Neural crest cell (in vitro differentiated cells): ENCODE measurements at places on chromosomes 16 and 17.

DNA sequence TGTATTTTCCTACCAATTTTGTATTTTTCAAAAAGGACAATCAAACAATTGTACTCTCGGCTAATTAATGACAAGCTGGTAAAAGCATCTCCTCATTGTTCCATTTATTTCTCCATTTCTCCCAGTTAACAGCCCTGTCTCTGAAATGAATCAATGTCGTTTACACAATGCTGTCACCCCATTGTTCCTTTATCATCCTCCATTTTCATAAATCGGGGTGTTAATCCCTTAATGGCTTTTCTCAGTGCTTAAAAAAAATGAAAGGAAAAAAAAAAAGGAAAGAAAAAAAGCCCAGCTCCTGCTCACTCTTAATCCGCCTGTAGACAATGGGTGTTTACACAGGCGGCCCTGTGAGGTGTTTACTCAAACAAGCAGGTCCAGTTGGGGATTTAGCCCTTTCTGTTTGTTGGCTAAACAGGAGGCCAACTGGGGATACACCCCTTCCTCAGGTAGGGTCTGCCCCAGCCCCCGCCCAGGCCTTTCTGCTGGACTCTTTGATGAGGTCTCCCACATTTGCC lies 86.8 kb upstream of the SALL1 start:
- DNase-seq = no peak

GRCh38 chr16:77225182-77225581 lies 26.0 kb downstream of the SYCE1L start:
- no peak for DNase-seq

DNA sequence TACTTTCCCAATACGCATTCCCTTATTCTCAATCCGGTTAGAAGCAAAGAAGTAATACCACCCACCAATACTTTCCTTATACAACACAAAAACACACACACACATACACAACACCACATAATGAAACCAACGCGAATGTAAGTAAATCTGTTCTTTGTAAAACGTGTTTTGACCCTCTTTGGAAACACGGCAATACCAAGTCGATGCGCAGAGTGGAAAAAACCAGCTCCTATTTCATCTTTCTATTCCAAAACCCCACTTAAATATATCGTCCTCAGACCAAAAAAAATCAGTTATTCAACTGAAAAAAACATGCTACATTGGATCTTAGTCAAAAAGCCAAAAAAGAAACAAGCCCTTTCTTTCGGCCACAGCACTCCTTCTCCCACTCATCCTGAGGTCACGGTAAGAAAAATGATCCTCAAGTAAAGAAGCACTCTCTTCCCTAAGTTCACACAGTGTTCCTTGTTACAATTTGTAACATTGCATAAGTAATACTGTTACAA lies 31.0 kb upstream of the ARL4D start:
- DNase-seq = peak; percentile 21

DNA sequence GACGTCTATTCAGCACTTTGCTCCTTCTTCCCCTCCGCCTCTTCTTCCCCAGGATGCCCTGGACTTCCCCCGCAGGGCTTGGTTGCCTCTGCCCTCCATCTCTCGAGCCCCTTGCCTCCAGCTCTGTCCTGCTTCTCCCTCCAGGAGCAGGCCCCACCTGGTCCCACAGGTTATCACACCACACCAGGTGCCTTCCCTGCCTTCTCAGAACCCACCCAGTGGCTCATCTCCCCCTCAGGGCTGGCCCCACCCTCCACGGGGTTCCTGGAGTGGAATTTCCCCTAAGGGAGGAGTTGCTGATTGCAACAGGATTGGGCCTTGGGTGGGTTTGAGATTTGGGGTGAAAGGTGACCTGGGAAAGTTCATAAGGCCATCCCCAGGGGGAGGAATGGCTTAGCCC lies 49.0 kb upstream of the TAC4 start:
- no peak for DNase-seq

DNA sequence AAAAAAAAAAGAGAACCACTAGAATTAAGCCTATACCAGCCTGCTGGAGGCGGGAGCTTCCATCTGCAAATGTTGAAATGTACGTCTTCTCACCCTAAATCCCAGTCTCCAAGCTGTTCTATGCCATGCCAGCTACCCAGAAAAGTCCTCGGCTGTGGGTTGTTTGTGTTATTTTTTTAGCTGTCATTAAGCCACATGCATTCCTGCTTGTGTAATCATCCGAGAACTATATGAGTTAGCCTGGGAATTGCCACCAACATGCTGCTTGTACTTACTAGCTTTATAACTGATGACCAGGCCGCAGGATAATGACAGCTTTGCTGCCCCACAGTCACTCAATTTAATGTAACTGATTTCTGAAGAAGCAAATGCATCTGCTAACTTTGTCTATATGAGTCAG lies 313.9 kb upstream of the SALL1 start:
- DNase-seq = no peak

- peak; percentile 59 for DNase-seq
Observed at GRCh38 chr17:12789481-12790248, at the start of gene ARHGAP44. Gene ARHGAP44, plus strand, starts transcription at chr17:12789498. Its CDS starts 341 bp downstream, at chr17:12789839.

- DNase-seq = no peak
Observed at GRCh38 chr16:62709794-62710193, 673.6 kb upstream of the CDH8 start.

DNA sequence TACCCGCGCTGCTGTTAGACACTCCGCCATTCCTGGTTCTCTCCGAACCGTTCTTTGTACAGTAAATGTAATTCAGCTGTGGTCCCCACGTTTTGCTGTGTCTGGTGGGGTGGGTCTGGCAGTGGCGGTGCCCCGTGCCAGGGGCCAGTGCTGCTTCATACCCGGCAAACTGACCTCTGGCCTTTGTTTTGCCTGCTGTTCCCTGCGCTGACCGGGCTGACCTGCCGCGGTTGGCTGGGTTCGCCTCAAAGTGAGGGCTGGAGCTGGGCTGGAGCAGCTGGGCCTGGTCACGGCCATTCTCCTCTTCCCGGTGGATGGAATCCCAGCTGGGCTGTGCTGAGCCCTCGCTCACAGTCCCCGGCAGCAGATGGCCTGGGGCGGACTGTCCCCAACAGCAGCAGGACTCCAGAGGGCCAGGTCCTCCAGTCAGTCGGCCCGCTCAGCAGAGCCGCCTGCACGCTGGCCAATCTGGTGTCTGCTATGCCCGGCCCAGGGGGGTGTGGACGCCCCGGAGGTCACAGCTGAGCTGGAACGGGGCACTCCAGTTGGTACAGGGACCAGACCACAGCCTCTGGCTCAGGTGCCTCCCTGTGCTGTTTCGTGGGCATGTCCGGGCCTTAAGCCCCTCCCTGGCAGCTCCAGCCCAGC lies 1.5 kb upstream of the WFIKKN1 start:
- DNase-seq = peak; percentile 58

- DNase-seq = no peak
Observed at GRCh38 chr16:85670840-85671239, 17.9 kb downstream of the GINS2 start.

GRCh38 chr17:57603978-57604377 lies 141.1 kb downstream of the CCDC182 start:
- DNase-seq = no peak

- DNase-seq = no peak
Observed at GRCh38 chr17:69733171-69734012, 318.9 kb downstream of the MAP2K6 start.

GRCh38 chr16:61549327-61549726 lies 486.9 kb downstream of the CDH8 start:
- no peak for DNase-seq

DNA sequence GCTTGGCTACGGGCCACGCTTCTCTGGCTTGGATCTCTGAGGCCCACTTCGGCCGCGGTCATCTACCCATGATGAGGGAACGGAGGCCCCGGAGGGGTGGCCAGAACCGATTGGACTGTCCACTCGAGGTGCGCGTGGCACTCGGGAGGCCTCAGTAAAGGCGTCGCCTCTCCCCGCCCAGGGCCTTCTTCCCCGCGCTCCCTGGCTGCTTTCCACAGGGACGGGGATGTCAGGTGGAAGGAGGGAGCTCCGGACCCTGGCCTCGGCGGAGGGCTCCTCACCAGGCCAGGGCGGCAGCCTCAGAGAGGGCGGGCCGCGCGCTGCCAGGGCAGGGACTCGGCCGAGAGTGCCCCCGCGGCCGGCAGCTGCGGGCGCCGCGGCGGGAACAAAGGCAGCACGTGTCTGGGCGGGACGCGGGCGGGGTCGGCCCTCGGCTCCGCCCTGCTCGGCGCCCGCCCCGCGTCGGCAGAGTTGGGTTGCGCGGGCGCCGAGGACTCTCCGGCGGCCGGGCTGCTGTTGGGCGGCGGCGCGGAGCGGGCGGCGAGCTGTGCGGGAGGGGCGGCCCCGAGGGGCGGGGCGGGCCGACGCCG lies 587 bp upstream of the CDK5R1 start:
- DNase-seq = no peak

- DNase-seq = no peak
Observed at GRCh38 chr17:6241381-6241780, 171.2 kb downstream of the WSCD1 start.

GRCh38 chr16:27551036-27551435 lies 1.1 kb downstream of the KATNIP start:
- DNase-seq = no peak

DNA sequence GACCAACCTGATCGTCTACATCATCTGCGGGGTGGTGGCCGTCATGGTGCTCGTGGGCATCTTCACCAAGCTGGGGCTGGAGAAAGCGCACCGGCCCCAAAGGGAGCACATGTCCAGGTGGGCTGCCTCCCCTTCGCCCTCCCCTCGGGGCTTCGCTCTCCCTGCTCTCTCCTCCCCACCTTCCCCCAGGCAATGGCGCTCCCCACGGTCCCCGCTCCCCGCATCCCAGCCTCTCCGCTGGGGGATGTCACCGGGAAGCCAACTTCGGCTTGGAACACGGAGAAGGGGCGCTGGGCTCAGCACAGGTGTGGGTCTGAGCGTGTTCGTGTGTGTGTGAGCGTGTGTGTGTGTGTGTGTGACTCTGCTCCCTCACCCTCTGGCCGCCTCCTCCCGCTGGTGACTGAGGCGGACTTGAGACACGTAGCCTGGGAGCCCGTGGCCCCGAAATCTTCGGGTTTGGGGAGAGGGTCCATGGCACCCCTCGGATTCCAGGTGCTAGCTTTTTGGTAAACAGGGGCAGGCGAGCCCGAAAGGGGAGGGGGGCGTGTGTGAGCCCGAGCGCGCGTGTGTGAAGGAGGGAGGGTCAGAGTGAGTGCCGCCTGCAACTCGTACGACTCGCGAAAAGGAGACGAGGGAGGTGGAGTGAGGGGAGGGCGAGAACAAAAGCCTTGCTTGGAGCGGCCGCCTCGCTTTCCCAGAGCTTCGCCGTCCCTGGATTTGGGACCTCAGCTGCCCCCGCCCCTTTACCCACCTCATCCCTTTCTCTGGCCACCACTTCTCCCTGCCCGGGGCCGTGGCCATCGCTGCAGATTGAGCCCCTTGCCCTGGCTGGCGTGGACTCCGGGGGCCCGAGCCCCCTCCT lies 1.3 kb downstream of the SHISA9 start:
- DNase-seq = peak; percentile 4

GRCh38 chr17:56653877-56654276 lies 60.4 kb downstream of the NOG start:
- peak; percentile 16 for DNase-seq

DNA sequence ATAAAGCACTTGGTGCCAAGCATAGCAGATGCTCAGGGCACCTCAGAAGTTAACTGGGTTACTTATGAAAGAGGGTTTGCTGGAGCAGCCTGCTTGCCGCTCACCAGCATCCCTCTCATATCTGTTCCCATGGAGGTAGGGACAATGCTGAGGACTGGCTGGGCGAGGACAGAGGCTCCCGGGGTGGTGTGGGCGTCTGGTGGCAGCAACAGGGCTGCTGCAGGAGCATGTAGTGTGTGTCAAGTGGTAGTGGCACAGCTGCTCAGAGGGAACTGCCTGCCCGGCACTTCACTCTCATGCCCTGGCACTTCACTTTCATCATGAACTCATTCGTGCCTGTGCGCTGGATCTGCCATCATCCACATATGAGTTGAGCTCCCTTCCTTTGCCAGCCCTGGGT lies 26.9 kb upstream of the ZNHIT3 start:
- DNase-seq = no peak

GRCh38 chr16:70576431-70577255 lies 53.0 kb downstream of the SF3B3 start:
- DNase-seq = no peak

DNA sequence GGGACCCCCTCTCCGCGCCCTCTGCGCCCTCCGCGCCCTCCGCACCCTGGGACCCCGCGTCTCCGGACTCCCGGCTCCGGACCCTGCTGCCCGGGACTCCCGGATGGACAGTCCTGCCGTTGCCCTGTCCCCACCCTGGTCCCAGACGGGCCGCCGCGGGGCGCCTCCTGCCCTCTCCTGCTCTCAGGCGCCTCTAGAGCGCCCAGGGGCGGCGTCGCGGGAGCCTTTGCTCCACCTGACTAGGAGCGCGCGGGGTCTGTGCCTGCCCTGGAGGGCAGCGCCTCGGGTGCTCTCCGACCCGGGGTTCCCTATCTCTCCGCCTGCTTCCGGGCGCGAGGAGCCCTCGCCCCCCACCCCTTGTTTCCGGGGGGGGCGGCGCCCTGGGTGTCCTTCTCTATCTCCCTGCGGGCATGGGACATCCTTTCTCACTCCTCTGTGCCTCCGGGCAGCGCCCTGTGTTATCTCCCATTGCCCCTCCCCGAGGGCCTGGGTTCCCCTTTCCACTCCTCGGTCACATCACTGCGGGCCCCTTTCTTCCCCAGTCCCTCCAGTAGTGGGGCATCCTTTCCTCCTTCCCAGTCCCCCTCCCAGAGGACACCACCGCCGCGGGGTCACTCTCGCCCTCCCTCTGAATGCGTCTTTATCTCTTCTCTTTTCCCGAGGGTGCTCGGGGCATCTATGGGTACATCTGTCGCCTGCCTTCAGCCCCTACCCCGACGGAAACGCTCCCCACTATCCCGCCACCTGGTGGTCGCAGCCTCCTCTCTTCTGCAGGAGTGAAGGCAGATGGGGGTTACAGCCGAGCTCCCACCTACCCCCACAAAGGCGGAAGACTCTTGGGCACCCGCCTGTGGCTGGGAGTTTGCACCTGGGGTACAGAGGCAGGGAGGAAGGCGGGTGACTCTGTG lies 875 bp downstream of the PRKCB start:
- peak; percentile 8 for DNase-seq

DNA sequence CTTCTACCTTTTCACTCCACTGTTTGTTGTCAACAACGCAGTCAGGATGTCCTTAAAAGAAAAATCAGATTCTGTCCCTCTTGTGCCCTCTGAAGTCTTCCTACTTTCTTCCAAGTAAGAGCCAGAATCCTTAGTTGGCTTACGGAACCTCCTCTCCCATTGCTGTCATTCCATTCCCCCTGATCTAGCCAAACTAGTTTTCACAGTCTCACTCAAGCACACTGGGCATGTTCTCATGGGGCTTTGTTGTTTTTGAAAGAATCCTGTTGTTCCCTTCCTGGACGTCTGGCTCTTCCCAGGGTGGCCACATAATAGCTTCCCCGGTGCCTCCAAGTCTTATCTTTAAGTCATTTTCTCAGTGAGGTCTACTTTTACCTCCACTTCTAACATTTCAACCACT lies 158.6 kb upstream of the ELAC2 start:
- no peak for DNase-seq

DNA sequence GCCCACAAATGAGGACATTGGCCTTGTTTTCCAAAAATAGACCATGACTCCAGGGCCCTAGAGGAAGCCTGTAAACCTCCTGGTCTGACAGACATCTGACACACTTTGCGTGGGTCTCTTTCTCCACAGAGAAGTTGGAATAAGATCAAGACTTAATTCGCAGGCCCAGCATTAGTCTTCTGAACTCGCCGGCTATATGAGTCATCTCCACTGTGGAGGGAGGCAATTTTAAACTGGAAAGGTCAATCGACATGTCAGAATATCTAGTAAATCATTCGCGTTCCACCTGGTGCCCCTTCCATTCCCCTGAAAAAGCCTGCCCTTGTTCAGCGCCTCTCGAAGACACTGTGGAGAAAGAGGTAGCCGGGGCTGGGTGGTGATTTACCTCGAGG lies 140.1 kb downstream of the CLEC16A start:
- DNase-seq = no peak
